ENCODE measurements at places on chromosomes 11 and 22.

GRCh38 chr22:37330200-37331033 lies 48.1 kb downstream of the CYTH4 start:
- DNase-seq, result no peak

DNA sequence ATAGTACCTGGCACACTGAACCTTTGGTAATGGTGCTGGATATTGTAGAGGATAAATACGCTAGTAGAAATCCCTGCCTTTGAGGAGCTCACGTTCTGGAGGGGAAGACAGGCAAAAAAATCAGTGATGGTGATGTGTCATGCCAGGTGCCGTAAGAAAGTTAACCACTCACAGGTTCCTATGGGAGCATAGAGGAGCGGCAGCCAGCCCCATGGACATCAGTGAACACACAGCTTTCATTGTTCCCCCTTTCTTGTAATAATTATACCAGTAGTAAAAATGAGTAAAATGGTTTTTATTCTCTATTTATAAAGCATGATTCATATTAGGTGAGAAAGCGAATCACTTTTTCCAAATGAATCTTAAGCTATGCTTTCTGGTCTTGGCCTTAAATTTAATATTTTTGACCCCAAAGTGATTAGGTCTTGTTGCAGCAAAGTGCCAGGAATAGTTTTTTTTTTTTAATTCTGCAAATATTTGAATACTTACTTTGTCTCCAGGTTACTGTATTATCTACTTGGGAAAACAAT lies 57.9 kb downstream of the UVRAG start:
- DNase-seq, result no peak

DNA sequence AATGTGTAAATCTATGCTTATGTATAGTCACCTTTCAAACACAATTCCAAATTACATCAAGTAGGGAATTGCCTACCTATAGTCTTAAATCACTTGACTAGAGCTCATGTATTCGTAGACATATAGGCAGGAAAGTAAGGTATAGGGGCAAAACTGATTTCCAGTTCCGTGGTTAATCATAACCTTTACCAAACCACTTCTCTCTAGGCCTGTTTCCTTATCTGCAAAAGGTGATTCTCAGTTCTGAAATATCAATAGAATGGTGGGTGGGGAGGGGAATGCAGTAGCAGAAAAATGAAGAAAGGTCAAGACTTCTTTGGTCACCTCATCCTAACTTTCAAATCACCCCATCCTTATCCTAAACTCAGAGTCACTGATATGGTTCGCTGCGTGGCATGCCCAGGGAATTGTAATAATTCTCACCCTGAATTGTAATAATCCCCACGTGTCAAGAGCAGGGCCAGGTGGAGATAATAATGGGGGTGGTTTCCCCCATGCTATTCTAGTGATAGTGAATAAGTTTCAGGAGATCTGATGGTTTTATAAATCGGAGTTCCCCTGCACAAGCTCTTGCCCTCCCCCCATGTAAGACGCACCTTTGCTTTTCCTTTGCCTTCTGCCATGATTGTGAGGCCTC lies 1.9 kb upstream of the ANO5 start:
- no peak for DNase-seq

DNA sequence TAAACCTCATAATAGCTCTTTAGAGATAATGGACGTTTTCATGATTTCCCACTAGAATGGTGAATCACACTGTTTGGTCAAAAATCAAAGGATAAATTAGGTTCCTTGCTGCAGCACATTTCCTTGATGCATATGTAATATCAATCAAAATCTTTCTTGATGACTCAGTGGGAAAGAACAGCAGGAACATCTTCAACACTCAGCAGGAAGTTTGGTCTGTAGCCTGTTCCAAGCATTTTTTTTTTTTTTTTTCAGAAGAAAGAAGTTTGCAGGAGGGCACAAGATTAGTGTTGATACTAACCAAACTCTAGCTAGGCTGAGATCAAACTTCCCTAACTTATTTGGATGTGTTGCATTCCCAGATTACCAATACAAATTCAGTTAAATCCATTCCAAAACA lies 1529.8 kb downstream of the FAM181B start:
- DNase-seq, result no peak

DNA sequence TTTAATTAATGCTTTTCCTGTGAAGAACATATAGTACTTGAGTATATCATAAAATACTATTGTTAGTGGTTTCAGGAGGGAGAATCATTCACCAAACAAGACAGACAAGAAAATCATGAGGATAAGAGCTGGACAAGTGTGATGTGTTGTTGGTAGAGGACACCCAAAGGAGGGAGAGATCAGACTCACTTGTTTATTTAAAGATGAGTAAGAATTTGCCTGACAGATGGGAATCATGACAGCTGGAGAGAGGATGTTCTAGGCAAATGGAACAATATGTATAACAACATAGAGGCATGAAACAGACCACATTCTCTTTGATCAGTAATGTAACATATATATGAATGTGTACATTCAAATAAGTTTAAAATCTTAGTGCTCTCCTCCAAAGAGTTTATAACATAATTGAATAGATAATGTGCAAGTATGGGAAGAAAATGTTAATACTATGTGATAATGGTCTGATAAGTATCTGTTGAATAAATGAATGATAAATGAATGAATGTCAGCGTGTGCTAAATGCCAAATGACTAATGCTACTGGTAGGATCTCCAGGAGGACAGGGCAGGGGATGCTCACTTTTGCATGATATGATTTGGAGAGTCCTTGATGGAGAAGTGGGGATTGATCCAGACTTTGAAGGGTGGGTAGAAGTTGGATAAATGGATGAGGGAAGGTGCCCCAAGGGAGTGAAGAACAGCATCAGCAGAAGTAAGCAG lies 228.9 kb upstream of the SORL1-AS1 start:
- DNase-seq, result no peak

DNA sequence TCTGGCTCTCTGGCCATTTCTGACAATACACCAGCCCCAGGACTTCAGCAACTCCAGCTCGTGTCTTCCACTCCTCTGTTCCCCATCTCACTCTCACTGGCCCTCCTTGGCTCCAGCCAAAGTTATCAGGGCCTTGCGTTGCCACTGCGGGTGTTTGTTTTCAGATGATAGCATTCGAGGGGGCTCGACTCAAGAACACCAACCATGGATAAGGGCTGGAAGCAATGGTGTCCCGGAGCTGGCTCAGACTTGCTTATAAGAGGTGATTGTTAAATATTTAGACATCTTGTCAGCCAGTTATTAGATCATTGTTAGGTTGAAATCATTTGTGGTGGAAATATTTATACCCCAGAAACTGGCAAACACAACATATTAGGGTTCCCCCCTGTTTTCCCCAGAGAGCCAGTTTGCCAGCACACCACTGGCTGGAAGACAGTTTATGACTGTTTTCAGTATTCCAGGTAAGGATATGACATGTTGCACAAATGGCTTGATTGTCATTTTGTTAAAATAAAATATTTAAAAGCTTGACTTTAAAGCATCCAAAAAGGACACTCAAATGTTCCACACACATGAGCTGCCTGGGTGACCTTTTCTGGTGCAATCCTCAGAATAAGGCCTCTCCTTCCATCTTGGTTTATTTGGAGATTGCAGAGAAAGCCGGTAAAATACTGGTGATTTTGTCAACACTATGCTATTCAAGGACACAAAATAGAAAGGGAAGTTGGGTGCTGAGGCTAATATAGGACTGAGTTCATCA lies 98.3 kb downstream of the FBXO7 start:
- no peak for DNase-seq

DNA sequence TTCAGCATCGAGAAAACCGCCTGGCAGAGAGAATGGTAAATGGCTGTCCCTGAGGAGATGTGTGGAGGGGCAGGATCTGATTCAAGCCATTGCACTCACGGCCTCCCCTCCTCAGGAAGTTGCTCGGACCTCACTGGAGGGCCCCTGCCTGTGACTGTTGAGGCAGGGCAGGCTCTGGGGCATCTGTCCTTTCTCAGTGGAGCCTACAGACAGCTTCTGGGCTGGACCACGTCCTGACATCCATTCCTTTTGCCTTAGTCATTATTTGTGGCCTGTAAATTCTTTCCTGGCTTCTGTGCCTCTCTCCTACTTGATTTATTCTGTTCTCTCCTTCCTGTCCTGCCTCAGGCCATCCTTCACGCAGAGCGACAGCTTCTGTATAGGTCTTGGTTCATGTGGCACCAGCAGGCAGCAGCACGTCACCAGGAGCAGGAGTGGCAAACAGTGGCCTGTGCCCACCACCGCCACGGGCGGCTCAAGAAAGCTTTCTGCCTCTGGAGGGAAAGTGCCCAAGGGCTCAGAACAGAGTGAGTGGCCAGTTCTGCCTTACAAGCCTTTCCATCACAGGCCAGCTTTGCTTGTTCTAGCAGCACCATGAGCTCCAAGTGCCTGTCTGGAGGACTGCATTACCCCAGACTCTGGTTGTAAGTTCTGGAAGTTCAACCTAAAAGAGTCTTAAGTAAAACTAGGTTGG lies 59.6 kb downstream of the PISD start:
- DNase-seq, result no peak

- DNase-seq, result no peak
Measured at GRCh38 chr11:29449281-29450074, 567.4 kb downstream of the KCNA4 start.

- no peak for DNase-seq
Measured at GRCh38 chr11:134742224-134742612, 330.2 kb upstream of the B3GAT1 start.

DNA sequence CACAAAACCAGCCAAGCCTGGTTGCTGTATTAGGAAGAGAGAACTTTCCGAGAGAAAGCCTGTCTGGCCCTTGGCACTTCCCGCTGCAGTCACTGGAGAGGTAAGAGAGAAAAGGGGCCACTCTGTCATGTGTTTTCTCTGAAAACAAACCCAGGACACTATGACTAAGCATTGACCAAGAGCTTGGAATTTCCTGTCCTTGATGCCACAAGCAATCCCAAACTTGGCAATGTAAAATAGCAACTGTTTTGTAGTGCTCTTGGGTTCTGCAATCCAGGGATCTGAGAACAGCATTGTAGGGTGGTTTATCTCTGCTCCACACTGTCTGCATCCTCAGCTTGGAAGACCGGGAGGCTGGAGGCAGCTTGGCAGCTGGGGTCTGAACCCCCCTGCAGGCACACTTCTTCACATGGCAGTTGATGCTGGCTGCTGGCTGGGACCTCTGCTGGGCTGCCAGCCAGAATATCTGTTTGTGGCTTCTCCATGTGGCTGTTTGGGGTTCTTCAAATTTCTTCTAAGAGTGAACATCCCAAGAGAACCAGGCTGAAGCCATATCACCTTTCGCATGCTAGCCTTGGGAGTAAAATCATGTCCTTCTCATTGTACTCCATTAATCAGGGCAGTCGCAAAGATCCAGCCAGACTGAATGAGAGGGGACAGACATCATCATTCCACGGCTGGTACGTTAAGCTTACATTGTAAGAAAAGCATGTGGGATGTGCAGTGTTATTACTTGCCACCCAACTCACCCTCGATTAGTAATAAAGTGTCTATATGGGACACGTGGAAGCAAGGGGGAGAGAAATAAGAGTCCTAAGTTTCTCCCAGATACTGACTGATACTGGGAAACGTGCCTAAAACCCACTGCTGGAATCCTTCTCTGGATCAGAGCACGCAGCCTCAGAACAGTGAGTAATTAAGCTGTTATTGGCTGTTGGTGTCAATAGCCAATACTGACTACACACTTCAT lies 537.4 kb upstream of the B3GAT1 start:
- DNase-seq, result no peak

GRCh38 chr11:71556018-71556417 lies 7.8 kb downstream of the KRTAP5-9 start:
- DNase-seq, result no peak

GRCh38 chr11:124801636-124802312 lies 1.6 kb upstream of the MSANTD2 start:
- DNase-seq, result no peak

GRCh38 chr11:75155570-75156422 lies 4.9 kb downstream of the SLCO2B1 start:
- no peak for DNase-seq
